NCI-H2107 (cell line): ENCODE measurements at places on chromosomes 12 and 14.

- DNase-seq: no peak
Observed at GRCh38 chr14:59352961-59353360, 112.2 kb downstream of the GPR135 start.

- no peak for DNase-seq
Observed at GRCh38 chr12:31634620-31635019, 24.9 kb upstream of the ETFBKMT start.

DNA sequence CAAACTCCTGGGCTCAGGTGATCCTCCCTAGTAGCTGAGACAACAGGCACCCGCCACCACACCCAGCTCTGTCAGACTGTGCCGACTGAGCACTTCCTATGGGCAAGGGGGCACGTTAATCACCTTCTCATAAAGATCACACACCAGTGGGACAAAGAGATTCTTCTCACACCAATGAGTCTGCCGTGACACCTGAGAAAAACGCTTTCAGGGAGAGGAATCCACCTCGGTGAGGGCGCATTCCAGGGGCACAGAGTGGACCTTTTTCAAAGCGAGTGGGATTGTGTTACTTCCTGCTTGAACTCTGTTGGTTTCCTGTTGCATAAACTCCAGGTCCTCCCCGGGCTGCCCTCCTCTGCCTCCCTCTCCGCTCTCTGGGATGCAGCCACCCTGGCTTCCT is 17.5 kb upstream of the SCARB1 start:
- DNase-seq: no peak

DNA sequence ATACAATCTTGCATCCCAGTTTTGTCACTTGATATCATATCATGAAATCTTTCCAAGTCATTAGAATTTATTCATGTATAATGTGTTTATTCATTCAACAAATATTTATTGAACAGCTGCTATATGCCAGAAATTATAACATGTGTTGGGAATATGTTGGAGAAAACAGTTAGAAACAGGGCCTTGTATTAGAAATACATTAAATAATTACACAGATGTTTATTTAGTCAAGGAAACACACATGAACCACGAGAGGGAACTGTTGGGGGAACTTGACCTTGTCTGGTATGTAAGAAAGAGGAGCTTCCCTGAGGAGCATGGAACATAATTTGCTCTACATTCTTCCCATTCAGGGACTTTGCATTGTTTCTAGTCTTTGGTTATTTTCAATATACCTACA is 191.7 kb upstream of the FRMD6 start:
- DNase-seq: no peak

DNA sequence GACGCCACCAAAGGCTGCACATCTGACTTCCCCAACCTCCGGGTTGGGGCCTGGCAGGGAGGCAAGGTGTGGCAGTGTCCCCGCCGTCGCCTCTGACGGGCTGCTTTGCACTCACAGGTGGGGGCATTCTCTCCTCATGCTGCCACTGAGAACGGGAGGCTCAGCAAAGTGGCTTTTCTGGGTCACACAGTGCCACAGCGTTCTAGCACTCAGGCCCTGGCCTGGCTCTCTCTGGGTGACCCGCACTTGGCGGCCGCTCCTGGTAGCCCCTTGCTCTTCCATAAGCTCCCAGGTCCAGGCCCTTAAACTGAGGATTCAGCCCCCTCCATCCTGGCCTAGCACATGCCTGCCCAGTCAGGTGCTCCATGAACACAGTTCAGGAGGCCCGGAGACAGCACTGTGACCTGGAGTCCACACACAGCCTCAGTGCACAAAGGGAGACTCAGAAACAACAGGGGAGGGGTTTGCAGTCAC is 25.2 kb downstream of the SERPINA1 start:
- no peak for DNase-seq

GRCh38 chr12:111462210-111462769 is 56.6 kb downstream of the SH2B3 start:
- no peak for DNase-seq

GRCh38 chr14:41899416-41899815 is 292.7 kb downstream of the LRFN5 start:
- peak; percentile 49 for DNase-seq

GRCh38 chr14:42469637-42470426 is 863.2 kb downstream of the LRFN5 start:
- DNase-seq: no peak

GRCh38 chr12:120495186-120495730 is 655 bp upstream of the DYNLL1 start:
- no peak for DNase-seq

DNA sequence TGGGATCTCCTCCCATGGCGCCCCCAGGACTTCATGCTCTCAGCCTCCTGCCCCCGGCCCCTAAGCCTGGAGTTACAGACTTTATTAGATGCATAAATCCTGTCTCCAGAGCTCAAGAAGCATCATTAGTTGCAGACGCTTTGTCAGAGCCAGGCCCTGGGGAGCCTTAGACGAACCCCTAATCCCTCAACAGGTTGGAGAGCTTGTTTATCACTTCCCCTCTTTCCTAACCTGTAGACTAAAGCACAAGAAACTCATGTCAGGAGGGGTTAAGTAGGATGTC is 260 bp upstream of the NPFF start:
- DNase-seq: no peak
